ENCODE measurements at places on chromosomes 7 and 10. TPM values are rescaled to one million over a fixed set of nuclear protein-coding genes. Genes with fewer than 3 reads are reported as not detected.

TDRD1 gene
- not detected for total RNA-seq

OR13A1 gene
- not detected for total RNA-seq

LRIT1 gene
- not detected for total RNA-seq

FRAT2 gene
- total RNA-seq = 5.0 TPM

AZGP1 gene
- total RNA-seq = not detected

MYO3A gene
- not detected for total RNA-seq

TAS2R5 gene
- total RNA-seq = 2.7 TPM

VGF gene
- total RNA-seq = 0.54 TPM

RADIL gene
- total RNA-seq = 0.28 TPM

SLC16A9 gene
- total RNA-seq = 0.07 TPM
